ENCODE measurements at places on chromosomes 3 and 15.

DNA sequence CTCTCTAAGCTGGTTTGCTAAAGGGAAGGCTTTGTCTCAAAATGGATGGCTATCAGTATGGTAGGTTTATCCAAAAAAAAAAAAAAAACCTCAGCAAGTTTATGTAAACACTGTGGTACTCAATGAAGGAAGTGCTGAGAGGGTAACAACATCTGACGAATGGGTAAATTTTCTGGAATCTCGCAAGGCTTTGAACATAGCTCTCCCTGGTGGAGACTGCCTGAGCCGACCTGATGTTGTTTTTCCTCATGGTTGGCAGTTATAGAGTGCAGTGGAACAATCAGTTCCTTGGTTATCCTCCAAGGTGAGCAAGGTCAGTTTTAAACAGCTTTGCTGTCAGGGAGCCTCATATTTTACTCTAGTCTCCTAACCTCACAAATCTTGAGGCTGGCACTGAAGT lies 94.6 kb downstream of the ZPLD1 start:
- DNase-seq = no peak

DNA sequence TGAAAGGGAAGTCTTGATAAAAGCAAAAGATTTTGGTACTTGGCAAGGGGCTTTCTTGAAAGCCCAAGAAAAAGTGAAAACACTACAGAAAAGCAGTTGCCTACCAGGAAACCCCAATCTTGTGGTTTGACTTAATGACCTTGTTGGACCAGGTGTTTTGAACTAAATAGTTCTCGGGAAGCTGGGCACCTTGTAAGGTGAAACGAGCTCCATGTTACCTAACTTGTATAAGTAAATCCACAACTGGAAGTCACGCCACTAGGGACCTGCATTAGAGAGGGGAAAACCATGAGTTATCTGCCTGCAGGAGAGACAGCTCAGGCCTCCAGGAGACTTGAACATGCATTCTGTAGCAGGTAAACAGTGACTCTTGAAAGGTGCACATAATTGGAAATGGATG lies 88.2 kb downstream of the GMPS start:
- DNase-seq = no peak

GRCh38 chr3:117726776-117727175 lies 1017.2 kb downstream of the TUSC7 start:
- no peak for DNase-seq

DNA sequence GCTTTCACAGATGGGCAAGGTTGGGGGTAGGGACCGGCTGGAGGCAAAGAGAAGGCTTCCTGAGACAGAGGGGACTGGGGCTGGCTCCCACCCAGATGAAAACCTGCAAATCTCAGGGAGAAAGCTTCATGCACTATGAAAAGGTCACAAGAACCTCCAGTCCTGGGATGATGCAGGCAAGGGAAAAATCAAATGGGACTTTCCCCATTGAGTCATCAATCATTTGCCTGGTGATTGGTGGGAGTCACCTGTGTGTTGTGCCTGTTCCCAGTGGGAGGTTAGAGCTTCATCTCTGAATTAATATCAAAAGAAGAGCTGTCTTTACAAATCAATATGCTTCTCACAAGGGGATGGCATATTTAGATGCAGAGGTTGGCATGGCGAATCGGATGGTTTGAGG lies 49.9 kb downstream of the CACNA1D start:
- no peak for DNase-seq

- DNase-seq = peak; percentile 47
Observed at GRCh38 chr15:40930430-40931299, 1.5 kb downstream of the DLL4 start.

DNA sequence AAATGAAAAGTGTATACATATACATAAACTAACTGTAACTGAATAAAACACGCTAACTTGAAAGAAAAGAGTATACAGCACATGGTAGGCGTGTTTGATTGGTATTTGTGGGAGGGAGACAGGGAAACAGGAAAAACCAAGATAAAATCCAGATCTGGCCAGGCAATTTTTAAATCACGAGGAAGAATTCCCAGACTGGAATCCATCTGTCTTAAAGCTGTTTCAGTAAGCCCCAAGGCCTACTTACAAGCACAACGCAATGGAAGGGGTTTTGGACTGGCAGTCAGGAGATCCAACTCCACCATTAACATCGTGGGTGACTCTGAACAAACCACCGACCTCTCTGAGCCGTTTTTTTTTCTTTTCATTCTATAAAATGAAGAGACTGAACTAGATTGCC lies 195.8 kb downstream of the OSBPL10 start:
- DNase-seq = no peak

GRCh38 chr15:35851491-35851890 lies 305.5 kb upstream of the DPH6 start:
- DNase-seq = no peak

- no peak for DNase-seq
Observed at GRCh38 chr3:183880121-183880520, 4.6 kb downstream of the PARL start.

- DNase-seq = no peak
Observed at GRCh38 chr3:39934696-39935095, 125.3 kb downstream of the MYRIP start.

DNA sequence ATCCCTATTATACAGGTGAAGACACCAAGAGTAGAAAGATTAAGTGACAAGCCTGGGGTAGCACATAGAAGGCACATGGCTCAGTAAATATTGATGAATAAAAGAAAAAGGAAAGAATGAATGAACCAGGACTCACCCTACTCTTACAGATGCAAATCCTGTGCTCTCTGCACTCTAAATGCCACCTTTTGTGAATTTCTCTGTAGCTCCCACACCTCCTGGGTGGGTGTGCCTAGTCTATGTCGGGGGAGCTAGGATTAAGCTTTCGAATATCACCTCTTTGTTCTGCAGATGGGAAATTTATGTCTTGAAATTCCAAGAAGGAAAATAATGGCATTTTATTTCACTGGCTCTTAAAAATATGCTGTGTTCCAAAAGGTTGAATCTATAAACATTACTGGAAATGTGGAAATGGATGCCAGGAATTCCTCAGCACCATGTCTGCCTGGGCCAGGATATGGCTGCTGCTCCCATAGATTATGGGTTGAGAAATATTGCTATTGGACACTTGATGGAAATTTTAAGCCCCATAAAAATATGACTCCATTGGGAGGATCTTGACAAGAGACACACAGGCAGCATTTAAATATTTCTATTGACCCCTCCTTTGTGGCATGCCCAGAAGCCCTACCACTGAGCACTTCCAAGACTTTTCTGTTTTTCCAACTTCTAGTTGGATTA lies 43.3 kb downstream of the CCNB2 start:
- DNase-seq = no peak

GRCh38 chr3:186991470-186991869 lies 61.1 kb downstream of the ST6GAL1 start:
- no peak for DNase-seq

GRCh38 chr3:110687138-110687537 lies 384.5 kb upstream of the NECTIN3 start:
- DNase-seq = no peak
